Neuronal stem cell (in vitro differentiated cells): ENCODE measurements at places on chromosomes 5 and 9.

DNA sequence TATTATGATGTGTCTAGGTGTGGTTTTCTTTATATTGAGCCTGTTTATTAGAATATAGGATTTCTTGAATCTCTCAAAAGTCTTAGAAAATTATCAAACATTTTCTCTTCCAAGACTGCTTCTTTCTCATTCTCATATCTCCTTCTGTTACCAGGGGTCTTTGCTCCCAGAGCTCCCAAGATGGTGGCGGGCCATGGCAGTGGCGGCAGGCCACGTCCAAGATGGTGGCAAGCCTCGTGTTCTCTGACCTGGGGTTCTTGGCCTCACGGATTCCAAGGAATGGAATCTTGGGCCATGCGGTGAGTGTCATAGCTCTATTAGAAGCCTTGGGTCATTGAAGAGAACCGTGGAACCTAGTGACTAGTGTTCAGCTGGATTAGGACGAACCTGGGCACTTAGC, 248.9 kb downstream of the SMARCA2 start:
- no peak for DNase-seq

DNA sequence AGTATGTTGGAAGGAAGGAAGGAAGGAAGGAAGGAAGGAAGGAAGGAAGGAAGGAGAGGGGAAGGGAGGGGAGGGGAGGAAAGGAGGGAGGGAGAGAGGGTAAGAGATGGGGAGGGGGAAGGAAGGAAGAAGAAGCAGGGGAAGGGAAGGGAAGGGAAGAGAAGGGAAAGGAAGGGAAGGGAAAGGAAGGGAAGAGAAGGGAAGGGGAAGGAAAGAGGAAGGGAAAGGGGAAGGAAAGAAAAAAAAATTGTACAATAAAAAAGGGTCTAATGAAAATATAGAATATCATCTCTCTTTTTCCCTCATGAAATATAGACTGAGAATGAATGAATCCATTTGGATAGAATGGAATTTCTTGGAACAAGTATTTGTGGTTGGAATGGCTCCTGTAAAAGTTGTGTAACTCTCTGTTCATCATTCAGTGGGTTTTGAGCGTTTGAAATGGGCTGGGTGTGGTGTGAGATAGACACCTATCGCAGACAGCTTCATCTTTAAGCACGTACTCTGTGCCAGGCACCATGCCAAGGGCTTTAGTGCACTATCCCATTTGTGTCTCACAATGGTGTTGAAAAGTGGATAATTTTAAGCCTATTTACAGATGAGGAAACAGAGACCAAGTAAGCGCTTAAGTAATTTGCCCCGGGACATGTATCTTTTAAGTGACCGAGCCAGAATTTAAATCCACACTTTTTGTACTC, 11.6 kb upstream of the PAPPA start:
- DNase-seq, result no peak

GRCh38 chr5:107228226-107228625, 442.5 kb downstream of the EFNA5 start:
- DNase-seq, result no peak

- no peak for DNase-seq
These were observed 196.5 kb upstream of the EFNA5 start for GRCh38 chr5:107867266-107867665.

DNA sequence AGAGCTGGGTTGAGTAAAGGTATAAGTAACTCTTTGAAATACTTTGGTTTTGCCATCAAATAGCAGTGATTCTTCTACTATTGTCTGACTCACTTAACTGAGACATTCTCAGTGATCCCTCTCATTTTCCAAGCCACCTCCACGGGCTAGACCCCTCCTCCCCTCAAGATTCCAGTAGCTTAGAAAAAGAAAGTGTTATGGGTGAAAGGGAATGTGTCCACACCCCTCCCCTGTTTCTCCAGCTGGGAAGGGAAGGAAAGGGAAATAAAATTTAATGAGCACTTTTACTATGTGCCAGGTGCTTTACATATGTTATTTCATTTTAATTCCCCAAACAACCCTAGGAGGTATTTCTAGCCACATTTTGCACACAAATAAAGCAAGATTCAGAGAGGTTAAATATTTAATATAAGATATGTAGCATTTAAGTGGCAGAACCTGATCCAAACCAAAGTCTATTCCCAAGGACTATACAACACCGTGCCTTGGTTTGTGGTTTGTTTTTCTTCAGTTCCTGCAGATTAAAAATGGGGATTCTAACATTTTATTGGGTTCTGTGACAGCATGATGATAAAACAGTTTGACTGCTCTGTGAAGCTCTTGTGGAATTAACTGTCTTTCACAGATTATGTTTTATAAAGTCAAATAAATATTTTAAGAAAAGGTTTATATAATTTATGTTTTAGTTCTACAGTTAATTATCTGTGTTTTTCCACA, 135.9 kb downstream of the ZSWIM6 start:
- DNase-seq, result peak; percentile 23

DNA sequence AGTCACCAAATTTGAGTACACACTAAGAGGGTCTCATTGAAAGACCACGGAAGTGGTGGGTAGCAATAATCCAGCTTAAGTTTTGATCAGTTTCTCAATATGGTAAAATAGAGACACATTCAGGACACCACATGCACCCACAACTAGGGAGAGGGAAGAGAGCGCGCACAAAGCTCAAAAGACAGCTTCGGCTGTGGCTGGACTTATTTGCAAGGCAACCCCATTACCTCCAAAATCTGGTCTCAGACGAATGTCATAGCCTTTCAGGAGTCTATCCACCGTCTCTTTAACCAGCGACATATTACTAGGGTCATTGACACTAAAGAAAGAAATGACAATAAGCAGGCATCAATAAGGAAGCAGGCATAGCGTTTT, 443 bp downstream of the GABRB2 start:
- no peak for DNase-seq

DNA sequence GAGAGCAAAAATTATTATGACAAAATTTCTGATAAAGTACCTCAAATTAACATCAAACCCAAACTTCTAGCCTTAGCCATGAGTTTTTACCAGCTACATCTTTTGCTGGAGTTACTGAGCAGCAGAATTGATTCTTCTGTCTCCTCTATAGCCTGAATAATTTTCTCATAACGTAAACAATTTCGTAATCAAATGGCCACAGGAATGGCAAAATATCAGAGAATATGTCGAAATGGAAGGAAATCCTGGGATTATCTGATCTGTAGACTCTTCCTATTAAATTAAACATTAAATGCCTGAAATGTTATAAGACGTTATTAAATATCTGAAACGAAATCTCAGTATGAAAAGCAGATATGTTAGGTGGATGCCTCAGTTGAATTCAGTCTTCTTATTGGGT, 41.1 kb downstream of the LURAP1L start:
- DNase-seq, result no peak

- no peak for DNase-seq
These were observed 15.3 kb upstream of the KLF4 start for GRCh38 chr9:107504585-107505455.

DNA sequence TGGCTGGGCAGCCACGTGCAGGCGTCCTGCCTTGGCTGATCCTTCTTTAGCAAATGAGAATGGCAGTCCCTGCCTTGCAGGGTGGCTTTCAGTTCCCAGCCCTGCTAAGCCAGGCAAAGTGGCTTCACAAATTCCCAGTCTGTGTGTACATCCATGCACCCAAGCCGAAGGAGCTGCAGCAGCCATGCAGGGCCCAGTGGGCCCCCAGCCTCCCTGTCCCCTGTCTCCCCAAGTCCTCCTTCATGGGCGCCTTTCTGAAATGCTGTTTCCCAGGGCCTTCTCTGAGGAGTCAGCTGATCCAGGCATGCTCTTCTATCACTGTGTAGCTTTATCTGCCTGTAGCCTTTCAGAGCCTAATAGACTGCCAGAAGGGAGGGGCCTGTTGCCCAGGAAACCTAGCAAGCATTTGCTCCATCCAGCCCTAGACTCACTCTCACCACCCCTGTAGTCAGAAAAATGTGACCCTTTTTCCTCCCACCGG, 47.4 kb upstream of the SHC3 start:
- peak; percentile 79 for DNase-seq

DNA sequence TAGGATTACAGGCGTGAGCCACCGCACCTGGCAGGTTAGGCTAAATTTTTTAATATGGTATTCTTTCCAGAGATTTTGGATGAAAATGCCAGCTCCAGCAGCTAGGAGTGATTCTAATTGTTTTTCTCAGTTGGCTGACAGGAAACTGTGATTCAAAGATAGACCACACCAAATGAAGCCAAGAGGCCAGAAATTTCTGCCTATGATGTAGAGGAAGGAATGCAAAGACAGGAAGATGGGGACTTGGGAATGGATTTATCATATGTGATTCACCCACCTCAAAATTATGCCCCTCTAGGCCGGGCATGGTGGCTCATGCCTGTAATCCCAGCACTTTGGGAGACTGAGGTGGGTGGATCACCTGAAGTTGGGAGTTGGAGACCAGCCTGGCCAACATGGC, 53.3 kb downstream of the UGCG start:
- no peak for DNase-seq

- no peak for DNase-seq
These were observed 201.2 kb downstream of the ADCY2 start for GRCh38 chr5:7597059-7597642.

GRCh38 chr5:69335341-69335935, 2.8 kb upstream of the CCDC125 start:
- no peak for DNase-seq

GRCh38 chr5:124649491-124650146, 96.8 kb downstream of the ZNF608 start:
- no peak for DNase-seq

GRCh38 chr9:116491659-116492058, 195.4 kb upstream of the TRIM32 start:
- no peak for DNase-seq

DNA sequence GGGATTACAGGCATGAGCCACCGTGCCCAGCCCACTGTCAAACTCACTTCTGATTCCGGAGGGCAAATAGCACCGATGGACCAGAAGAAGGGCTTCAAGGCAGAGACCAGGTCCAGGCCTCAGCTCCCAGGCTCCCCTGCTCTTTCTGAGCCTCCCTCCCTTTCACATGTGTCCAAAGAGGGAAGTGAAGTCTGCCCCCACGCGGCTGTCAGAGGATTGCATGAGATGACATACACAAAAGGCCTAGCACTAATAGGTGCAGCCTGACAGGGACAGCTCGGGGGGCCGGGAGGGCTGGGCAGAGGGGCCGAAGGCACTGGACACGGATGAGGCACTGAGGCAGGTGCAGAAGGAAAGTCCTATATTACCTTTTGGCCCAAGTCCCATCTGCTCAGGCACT, 16.1 kb downstream of the FBP1 start:
- DNase-seq, result peak; percentile 39

DNA sequence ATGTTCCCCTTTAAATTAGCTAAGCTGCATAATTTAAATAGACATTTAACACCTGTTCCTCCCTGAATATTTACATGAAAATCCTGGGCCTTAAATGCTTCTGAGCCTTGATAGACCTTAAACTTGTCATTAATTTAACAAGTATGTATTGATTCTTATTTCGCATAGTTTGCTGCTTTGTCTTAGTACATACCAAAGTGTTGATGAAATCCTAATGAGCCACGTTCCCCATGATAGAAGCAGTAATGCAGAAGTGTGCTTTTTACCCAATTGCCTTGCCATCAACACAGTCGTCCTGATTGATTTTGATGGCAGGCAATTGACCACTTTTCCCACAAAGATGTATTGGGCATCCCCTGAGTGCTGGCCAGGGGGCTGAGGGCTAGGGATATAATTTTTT, 213.5 kb downstream of the SGCD start:
- no peak for DNase-seq

DNA sequence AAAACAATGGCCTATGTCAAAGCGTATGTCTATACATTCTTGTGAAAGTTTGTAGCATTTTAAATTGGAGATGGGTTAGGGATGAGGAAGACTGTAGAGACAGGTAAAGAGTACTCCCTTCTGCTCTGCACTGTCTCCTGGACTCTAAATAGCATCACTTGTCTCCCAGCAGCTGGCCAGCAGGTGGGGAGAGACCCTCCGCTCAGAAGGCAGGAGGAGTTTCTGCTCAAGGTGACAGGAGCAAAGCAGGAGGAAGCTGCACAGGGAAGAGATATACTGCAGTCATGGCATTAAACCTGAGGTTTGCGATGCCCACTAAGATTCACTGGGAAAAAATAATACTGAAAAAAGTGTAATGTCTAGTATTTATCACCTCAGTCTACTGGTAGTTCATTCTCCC, 10.7 kb upstream of the ASTN2 start:
- DNase-seq, result no peak

GRCh38 chr9:134738869-134739659, 97.5 kb downstream of the COL5A1 start:
- DNase-seq, result peak; percentile 66

- no peak for DNase-seq
These were observed 64.2 kb downstream of the NEK6 start for GRCh38 chr9:124321935-124322334.

DNA sequence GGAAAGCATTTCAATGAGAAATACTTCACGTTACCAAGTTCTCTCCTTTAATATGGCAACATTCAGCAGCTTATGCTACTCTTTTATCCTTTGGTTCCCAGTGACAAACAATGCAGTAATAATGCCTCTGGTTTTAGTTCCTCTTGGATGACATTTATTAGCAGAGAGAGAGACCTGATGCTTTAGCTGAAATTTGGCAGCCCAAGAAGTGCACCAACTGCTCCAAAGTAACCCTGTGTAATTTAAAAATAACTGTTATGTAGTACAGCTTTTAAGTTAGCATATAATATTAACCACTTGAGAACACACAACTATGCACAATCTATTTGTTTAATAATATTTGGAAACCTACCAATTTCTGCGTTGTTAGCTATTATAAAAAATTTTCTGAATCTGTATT, 21.8 kb downstream of the PANK3 start:
- DNase-seq, result no peak

DNA sequence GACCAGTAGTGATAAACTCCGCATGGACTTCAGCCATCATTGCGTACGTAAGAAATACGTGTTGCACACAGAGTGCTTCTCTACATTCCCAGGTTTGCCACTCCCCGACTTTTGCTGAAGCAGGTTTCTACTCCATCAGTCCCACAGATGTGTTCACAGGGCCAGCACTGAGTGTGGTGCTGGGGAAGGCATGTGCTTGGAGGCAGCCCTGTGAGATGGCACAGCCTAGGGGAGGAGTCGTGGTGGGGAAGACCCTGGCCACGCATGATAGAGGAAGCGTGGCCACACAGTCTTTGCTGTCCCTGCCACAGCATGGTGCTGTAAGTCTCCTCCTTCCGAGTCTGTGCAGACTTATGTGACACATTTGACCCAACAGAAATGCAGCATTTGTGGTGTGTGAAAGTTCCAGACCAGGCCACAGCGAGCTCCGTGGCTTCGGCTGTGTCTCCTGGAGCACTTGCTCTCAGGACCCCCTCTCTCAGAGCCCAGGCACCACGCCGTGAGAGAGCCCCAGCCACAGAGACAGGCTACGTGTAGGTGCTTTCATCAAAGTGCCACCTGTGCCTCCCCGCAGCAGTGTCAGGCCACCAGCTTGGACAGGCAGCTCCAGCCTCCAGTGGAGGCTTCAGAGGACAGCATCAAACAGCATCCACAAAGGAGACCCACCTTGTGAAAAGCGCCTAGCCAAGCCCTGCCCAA, 197.8 kb downstream of the AUH start:
- DNase-seq, result no peak

DNA sequence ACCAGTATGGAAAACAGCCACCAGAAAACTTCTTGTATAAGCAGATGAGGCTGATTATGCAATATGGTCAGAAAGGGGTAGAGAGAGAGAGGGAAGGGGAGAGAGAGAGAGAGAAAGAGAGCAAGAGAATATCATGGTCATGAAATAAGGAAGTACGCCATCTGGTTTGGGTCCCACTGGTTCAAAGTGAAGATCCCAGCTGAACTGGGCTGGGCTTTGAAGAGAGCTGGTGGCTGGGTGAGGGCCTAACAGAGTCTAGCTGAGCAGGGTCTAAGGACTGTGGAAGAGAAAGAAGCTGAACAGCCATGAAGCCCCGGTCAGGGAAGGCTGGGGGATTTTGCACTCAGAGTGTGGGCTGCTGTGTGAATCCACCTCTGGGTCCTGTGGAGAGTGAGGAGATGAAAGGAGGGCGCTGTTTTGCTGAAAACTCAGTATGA, 14.6 kb downstream of the TRIM14 start:
- no peak for DNase-seq
